GM03348 (cell line): ENCODE measurements at places on chromosomes 16 and 17.
A peak's percentile ranks its signal among the peaks of the same experiment; 100 is the strongest.

GRCh38 chr16:50079397-50080140 is 13.8 kb downstream of the HEATR3 start:
- DNase-seq = no peak

GRCh38 chr16:67483150-67483549 is at the start of gene AGRP:
TSS of gene AGRP (minus strand) at chr16:67483547. CDS start at chr16:67483398, 149 bp downstream.
- no peak for DNase-seq

DNA sequence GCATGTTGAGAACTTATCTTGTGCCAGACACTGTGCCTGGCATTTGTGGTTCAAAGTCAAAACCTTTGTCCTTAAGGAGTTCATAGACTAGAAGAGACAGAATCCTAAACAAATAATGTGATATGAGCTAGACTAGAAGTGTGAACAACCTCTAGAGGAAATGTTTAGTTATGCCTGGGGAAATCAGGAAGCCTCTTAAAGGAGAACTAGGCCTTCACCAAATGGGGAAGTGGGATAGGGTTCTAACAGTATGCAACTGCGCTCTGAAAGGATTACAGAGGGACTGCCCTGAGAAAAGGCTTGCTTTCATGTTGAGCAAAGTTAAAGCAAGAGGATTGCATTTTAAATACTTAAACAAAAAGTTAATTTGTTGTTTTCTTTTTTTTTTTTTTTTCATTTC is 4.9 kb downstream of the RUNDC1 start:
- no peak for DNase-seq

- no peak for DNase-seq
Observed at GRCh38 chr16:27417047-27417671, 15.2 kb downstream of the IL21R start.

DNA sequence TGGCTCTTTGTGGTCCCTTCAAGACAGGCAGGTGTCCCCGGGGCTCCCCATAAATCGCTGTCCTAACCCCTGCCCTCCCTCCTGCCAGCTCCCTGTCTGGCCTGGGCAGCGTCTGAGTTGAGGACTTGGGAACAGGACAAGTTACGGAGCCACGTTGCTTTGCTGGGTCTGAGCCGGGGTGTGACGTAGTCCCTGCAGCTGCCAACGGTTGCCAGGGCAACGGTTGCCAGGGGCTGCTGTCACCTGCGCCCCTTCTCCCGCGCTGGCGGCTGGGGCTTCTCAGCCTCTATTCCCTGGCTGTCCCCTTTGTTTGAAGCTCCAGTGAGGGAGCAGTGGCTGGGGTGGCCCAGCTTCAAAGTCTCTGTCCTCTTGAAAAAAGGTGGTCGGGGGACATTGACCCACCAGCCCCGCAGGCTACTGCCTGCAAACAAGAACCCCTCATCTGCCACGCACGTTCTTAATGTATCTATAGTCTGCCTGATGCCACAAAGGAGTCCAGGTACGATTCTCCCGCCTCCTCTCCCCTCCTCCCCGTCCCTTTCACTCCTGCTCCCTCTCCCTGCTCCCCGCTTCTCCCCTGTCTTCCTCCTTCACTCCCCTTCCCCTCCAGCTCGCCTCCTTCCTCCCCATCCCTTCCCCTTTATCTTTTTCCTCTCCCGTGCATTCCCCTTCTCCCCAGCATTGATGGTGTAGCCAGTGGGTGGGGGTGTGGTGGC is 10.9 kb downstream of the ADGRG1 start:
- DNase-seq = peak; percentile 28

- peak; percentile 74 for DNase-seq
Observed at GRCh38 chr17:4796552-4796920, 572 bp downstream of the PSMB6 start.

- DNase-seq = peak; percentile 56
Observed at GRCh38 chr17:80992077-80992947, 671 bp downstream of the CHMP6 start.

DNA sequence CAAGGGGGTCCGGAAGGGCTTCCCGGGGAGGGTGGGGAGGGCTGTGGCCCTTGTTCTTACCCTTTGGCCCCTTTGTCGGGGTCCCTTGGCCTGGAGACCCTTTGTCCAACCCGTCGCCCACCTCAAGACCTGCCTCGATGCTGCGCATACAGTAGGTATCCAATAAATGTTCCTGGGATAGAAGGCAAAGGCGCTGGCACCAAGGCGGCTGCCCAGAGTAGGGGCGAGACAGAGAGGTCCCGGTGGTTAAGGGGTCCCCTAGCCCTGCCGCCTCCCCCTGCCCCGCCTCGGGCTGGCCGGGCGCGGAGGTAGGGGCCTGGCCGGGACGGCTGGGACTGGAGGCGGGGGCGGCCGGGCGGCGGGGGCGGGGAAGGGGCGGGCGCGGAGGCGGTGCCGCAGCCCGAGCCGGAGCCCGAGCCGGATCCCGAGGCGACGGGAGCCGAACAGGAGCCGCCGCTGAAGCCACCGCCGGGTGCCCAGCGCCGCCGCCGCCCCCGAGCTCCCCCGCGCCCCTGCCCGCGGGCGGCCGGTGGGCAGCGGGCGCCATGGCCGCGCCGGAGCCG is at the start of gene NHERF2:
TSS of gene NHERF2 (plus strand) at position 442 of the 563 bp plus-strand sequence. CDS start at position 546, 104 bp downstream.
- DNase-seq = peak; percentile 90

DNA sequence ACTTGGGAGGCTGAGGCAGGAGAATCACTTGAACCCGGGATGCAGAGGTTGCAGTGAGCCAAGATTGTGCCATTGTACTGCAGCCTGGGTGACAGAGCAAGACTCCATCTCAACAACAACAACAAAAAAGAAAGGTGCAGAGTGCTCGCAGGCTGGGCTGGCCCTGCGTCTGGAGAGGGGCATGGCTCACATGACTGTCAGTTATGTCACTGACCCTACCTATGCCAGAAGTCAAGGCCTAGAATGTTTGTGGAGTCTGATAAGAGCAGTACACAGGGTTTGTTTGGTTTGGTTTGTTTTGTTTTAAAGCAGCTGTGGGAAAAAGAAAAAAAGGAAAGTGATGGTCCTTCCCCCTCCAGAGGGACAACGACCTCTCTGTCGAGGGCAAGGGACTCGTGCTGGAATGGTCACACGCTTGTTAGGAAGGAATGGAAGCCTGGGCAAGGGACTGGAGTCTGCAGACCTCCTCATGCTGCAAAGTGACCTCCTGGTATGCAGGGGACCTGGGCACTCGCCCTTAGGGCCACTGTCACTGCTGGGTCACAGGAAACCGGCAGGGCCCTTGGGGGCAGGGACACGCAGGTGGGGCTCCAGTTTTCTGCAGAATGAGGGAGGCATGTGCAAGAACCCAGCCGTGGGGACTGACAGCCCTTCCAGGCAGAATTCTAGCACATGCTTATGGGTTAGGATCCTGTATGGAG is 10.1 kb upstream of the OSGIN1 start:
- DNase-seq = no peak

GRCh38 chr16:66083171-66083570 is 283.3 kb upstream of the CDH5 start:
- no peak for DNase-seq
